ENCODE measurements at places on chromosomes 5 and 9.

GRCh38 chr5:138946831-138947560 is 71.9 kb upstream of the LRRTM2 start:
- no peak for DNase-seq

DNA sequence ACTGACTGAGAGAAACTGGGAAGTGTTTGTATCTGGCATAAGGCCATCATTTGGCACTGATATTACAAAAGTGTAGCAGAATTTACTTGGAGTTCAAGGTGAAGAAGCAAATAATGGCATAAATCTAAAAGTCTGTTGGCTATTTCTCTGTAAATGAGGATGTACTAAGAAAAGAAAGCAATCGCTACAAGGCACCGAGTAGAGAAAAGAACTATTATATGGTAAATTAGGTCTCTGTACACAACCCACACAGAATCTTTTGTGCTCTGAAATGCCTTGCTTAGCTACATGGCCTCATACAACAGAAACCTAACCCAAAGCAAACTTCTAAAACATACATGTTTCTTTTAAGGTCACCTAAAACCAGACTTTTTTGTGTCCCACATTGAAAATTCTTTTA is 290.1 kb upstream of the WWC1 start:
- DNase-seq, result no peak

- DNase-seq, result no peak
Observed at GRCh38 chr5:142740474-142741242, 29.5 kb upstream of the ARHGAP26 start.

DNA sequence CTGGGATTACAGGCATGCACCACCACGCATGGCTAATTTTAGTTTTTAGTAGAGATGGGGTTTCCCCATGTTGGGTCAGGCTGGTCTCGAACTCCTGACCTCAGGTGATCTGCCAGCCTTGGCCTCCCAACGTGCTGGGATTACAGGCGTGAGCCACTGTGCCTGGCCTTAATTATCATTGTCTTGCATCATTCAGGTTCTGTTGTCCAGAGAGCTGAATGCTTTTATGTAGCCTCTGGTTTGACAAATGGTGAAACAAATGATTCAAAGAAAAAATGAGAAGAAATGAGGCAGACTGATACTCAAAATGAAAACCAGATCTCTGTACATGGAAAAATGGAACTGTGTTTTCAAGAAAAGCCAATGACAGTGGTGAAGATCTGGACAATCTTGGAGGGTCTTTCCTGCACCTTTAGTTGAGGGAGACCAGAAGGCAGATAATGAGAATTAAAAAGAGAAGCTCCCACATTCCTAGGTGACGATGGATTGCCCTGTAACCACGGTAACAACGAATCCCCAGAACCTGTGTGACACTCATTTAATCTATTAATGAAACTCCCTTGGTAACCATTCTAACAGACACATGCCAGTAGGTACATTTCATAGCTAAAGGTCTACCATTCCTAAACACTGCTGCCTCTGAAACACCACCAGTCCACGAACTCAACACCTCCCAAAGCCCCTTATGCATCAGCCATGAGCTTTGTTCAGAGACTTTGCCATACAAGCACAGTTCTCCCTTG is 1.6 kb downstream of the TEX48 start:
- DNase-seq, result no peak

GRCh38 chr9:133368249-133368881 is 7.5 kb downstream of the SURF4 start:
- DNase-seq, result no peak

DNA sequence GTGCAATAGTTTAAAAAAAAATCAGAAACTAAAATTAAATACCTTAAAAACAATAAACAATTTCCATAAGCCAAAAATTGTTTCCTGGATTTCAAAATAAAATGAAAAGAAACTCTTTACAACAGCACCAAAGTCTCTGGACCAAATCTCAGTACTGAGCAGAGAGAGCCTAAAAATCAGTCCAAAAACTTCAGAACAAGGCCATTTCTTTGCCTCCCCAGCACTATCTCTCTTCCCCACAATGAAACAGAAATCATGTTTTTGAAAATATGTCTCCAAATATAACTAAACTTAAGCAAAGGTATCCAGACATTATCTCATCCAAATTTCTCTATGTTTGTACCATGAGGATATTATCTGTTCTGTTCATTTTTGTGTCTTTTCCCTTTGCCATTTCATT is 1.0 kb downstream of the FREM1 start:
- DNase-seq, result no peak

DNA sequence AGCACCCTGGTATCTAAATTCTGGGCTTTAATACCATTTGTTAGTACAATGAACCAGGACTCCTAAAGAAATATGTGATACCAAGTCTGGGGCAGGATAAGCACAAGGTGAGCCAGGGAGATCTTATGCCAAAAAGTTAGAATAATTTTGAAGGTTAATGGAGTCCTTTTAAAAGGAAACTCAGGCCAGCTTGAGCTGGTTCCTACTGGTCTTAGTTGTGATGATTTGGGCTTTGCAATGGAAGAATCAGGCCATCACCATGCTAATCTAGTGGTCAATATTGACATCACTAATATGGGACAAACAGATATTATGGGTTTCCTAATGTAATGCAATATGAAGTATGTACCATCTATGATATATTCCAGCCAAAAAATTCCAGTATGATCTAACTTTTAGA is 7.5 kb upstream of the SPATA9 start:
- no peak for DNase-seq

- DNase-seq, result peak; percentile 50
Observed at GRCh38 chr9:126523611-126524111, 90.1 kb upstream of the LMX1B start.

DNA sequence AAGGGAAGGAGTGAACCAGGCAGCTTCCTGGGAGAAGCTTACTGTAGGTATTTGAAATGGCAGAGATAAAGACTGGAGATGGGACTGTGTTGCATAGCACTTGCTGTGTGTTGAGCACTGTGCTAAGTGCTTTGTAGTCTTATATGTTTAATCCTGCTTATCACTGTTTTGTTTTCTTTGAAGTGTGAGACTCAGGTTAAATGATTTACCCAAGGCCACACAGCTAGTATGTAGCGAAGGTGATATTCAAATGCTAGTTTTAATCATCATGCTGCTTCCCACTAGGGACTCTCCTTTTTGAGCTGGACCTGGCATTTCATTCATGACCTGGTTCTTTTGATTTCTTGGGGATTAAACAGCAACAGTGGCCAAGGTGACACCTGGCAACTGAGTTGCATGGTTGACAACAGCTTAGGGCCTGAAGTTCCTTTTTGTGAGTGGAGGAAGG is 35.3 kb upstream of the SPRY4 start:
- DNase-seq, result no peak

DNA sequence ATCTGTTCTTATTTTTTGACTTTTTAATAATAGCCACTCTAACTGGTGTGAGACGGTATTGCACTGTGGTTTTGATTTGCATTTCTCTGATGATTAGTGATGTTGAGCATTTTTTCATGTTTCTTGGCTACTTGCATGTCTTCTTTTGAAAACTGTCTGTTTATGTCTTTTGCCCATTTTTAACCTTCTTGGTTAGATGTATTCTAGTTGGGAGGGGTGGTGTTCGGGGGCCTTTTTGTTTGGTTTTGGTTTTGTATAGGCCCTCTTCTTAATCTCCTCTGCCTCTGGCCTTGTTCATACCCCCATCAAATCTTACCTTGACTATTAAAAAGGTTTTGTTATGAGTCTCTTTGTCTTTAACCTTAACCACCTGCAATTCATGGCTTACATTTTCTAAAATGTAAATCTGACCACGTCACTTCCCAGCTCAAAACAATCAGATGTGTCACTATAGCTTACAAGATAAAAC is 107.8 kb upstream of the NR4A3 start:
- DNase-seq, result no peak

DNA sequence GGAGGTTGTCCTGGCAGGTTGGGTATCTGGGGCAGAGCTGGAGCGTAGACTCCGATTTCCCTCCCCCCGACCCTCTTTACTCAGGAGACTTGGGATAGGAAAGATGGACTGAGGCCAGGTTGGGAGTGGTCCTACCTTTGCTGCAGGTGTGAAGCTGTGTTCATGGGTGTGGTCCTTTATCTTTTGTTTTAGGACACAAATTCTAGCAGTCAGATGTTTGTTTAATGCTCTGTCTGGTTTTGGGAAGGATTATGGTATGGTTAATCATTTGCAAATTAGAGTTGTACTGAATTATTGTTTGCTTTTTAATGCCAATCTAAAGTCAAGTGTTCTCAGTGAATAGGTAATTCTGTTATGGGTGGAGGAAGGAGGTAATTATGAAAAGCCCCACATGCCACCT is 14.1 kb upstream of the FAM120AOS start:
- no peak for DNase-seq

- no peak for DNase-seq
Observed at GRCh38 chr9:84254972-84255371, 85.6 kb downstream of the SLC28A3 start.

- no peak for DNase-seq
Observed at GRCh38 chr5:151078490-151079262, 2.2 kb downstream of the TNIP1 start.

DNA sequence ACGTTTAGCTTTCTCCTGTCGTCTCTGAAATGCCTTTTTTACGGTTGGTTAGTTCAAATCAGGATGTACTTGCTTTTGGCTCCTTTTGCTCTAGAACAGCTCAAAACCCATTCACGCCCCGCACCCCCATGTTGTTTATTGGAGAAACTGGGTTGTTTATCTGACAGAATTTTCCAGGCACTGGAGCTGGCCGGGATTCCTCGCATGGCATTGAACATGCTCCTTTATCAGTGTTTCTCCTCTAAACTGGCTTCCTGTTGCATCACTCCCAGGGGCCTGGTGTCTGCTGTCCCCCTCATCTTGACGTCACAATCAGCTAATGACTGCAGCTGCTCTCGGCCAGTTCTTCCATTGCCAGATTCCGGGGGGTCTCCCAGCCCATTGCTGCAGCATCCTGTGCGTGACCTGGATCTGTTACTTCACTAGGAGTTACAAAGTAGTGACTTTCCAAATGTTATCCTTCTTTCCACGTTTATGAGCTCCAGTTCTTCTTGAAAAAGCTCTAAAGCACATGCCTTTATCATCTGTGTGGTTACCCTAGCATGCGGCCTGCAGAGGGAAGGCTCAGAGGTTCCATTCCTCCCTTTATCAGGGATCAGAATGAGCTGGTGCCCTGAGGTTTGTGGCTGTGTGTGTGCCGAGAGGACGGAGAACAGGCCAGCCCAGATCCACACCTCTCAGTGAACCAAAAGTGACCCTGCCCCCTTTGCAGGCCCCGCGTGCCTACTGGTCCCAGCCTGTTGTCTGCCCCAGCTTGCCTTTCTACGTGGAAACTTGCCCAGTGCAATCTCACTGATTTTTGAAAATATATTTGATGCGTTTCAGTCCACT is 27.5 kb downstream of the FAM163B start:
- DNase-seq, result no peak

DNA sequence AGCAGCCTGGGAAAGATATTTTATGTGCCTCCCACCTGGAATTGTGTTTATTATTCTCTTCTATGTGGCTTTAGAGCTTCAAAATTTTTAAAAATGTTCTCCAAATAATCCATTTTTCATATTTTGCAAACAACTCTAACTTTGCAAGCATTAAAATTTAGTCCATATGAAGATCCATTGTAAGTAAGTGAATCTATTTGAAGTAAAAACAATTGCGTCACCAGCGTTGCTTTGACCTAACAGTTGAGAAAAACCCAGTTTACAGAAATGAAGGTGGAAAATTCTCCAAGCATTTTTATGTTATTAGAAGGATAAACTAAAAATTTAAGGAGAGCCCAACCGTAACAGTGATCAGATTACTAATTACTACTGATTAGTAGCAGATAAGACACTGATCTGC is 38.9 kb upstream of the TLX3 start:
- DNase-seq, result no peak

Data from Jurkat, Clone E6-1 (cell line).